ENCODE measurements at places on chromosomes 4 and X.

DNA sequence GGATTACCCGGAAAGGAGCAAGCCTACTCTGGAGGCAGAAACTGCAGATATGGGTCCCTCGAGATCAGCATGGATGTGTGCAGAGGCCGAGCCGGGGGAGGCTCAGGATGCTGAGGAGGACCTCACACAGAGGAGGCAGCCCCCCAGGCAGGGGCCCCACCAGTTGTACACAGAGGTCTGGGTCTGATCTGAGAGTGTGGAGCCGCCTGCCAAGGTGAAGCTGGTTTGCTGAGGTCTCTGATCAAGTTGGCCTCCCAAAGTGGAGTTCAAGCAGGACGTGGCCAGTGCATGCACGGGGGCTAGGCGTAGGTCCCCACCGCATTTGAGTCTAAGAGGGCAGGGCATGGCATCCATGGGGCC lies 35.0 kb downstream of the ACOX3 start:
- no peak for DNase-seq

DNA sequence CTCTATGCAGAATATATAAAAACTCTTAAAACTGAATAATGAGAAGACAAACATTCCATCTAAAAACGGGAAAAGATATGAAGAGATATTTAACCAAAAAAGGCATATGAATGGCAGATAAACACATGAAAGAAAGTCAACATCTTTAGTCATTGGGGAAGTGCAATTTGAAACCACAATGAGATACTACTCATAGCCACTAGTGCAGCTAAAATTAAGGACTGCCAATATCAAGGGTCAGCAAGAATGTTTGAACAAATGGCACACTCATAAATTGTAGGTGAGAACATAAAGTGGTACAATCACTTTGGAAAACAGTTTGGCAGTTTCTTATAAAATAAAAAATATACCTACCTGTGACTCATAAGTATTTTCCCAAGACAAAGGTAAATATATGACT lies 534.9 kb upstream of the DIPK2B start:
- DNase-seq: no peak

GRCh38 chrX:7620560-7620959 lies 222.4 kb upstream of the VCX start:
- no peak for DNase-seq

DNA sequence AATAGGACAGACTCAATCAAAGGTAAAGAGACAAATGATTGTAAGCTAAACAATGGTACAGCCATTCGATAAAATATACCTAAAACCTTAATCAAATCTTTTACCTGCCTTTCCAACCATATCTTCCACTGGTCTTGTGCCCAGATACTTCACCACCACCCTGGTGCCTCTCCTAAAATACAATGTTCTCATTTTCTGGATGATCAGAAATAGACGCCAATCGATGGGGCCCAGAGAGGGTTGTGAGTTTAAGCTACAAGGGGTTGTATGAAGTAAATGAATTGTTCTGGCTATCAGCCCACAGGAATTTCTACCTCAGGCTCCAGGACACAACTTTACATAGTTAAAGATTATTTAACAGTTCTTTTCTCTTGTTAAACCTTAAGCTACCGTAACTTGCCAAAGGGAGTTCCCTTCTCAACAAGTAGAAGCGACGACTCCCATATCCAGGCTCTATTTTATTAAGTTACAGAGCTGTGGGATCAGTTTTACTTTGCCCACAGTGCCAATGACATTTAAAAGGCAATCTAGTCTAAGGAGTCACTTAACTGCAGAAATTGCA lies 99.1 kb downstream of the CHRNA9 start:
- no peak for DNase-seq

DNA sequence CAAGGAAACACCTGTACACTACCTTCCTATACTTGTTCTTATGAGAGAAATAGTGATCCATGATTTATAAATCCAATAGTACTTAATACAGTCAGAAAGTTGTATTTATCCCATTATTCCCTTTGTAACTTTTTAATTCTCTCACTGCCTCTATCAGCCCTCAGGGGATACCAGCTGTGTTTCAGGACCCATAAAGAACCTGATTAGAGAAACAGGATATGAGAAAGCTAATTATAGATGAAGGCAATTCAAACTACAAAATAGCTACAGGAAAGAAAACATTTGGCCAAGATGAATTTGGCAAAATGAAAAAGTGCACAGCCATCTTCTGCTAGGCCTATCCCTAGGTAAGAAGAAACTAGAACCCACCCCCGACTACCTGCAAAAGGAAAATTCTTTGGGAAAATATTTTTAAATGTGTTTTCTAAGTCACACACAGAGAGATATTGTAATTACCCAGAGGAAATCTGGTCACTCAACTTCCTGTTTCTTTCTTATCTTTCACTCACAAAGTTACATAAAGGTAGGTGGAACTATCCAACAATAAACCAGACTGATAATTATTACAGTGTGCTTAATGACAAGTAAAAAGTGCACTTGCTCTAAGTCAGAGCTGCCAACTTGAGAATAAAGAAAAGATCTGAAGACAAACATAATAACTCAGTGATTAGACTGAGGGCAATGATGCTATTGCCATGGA lies 836.5 kb upstream of the HTR2C start:
- no peak for DNase-seq

GRCh38 chrX:38513112-38513742 lies 48.1 kb upstream of the TSPAN7 start:
- DNase-seq: no peak

DNA sequence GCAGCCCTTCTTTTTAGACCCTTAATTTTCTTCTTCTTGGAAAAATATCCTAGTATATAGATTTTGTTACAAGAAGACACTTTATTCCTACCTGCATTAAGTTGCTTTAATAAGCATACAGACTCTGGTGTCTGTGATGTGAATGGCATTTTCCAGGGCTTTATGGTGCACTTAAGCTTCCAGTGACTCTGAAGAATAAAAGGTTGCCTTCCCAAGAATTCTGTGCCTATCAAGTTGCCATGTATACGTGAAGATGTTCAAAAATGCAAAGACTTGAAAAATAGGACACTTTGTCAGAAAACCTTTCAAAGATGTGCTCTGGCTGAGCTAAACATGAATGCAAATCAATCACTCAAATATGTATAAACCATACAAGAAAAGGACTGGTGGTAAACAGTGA lies 110.9 kb downstream of the RS1 start:
- DNase-seq: no peak

GRCh38 chr4:26179316-26179760 lies 141.5 kb upstream of the RBPJ start:
- no peak for DNase-seq

GRCh38 chr4:109206620-109207019 lies 95.8 kb downstream of the COL25A1 start:
- DNase-seq: no peak

DNA sequence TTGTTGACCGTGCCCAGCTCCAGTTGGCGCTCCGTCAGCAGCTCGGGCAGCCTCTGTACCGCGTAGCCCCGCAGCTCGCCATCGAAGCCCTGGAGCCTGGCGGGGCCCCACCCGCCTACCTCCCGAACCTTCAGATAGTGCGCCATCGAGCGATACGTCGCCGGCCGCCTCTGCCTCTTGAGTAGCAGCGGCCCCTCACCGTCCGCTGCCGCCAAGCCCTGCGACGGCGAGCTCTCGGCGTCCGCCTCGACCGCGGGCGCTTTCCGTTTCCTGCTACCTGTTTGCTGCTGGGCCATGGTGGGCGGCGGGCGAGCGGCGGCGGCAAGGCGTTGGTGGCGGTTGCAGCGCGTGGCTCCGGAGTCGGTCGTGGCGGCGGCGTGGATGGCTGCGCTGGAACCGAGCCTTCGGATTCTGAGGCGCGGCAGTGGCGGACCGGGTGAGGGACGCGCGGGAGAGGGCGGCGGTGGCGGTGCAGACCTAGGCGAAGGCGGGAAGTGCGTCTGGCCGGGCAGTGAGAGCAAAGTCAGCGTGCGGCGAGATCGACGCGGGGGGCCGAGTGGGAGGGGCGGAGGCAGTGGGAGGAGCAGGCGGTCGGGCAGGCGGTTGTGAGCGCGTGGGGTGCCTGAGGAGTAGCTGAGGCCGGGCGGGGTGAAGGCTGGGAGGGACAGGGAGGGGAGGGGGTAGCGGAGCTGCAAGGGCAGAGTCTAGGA lies at the start of gene DCAF12L1:
Gene DCAF12L1, minus strand, starts transcription at position 502 of the 710 bp plus-strand sequence. Its CDS starts 206 bp downstream, at position 296.
- no peak for DNase-seq

- DNase-seq: peak; percentile 44
Observed at GRCh38 chr4:142405021-142405694, 440.9 kb downstream of the INPP4B start.

- DNase-seq: no peak
Observed at GRCh38 chrX:102712981-102713625, 855 bp downstream of the GPRASP2 start.

DNA sequence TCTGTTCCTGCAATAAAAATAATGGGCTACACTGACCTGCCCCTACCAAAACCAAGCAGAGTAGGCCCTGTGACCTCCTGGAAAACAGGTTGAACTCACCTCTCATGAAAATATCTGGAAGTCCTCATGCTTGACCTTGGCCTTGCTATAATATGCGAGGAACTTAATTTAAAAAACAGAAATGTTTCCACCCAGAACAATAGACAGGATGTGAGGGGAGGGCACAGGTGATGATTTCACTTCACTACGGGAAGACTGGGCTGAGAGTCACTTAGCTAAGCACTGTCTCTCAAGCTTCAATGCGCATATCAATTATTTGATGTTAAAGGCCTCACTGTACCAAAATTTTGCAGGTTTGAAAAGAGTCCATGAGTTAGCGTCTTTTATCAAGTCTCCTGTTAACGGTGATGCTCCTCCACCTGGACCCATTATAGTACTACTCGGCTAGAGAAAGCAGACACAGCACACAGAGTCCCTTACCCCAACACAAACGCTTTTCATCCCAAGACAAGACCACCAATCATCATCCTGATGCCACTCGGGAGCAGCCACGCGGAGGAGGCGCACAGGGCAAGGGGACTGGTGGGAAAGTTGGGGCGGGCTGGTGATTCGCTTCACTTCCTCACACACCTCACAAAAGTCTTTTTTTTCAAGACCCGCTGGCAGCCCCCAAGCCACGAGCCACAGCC lies 25.9 kb downstream of the ZNF721 start:
- DNase-seq: no peak

DNA sequence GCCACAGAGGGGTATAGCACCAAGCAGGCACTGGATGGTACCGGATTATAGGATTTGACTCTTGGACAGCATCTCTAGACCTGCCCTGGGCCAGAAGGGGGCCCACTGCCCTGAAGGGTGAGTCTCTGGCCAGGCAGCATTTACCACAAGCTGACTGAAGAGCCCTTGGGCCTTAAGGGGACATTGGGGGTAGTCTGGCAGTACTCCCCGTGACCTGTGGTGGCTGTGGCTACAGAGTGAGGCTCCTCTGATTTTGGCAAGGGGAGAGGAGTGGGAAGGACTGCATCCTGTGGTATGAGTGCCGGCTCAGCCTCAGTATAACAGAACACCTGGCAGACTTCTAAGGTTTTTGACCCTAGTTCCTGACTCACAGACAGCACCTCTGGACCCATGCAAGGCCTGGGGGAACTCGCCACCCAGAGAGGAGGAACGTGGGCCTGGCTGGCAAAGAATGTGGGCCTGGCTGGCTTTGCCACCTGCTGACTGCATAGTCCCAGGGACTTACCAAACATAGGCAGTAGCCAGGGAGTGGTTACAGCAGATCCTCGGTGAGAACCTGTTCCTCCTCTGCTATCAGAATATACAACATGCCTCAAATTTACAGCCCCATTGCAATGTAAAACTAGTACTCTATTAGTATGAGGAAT lies 48.1 kb downstream of the ABCB7 start:
- no peak for DNase-seq
